Forelimb muscle (tissue), 1 donor: ENCODE measurements at places on chromosomes 5 and 9.

DNA sequence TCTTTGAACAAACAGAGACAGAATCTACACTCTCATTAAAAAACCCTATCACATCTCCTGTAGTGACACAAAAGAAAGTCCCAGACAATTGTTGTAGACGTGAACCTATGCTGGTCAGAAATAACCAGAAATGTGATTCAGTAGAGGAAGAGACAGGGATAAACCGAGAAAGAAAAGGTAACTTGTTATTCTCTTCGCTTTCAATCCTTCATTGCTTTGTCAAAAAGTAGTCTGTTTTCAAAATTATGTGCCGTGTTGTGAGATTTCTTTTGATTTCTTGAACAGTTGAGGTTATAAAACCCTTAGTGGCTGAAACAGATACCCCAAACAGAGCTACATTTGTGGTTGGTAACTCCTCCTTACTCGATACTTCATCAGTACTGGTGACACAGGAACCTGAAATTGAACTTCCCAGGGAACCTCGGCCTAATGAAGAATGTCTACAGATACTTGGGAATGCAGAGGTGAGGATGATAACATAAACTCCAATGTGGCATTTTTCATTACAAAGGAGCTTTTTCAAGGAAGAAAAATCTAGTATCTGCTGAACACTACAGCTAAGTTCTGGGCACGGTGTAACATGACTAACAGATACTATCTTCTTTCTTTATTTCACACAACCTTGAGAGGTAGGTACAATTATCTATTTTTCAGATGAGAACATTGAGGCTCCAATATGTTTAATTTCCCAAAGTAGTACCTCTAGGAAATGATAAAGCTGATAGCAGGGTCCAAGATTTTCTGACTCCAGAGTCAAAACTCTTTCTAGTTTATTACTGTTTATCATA, 14.3 kb downstream of the HMGCR start:
- no peak for DNase-seq

- DNase-seq, result no peak
Observed at GRCh38 chr5:148833122-148833521, 6.7 kb downstream of the ADRB2 start.

DNA sequence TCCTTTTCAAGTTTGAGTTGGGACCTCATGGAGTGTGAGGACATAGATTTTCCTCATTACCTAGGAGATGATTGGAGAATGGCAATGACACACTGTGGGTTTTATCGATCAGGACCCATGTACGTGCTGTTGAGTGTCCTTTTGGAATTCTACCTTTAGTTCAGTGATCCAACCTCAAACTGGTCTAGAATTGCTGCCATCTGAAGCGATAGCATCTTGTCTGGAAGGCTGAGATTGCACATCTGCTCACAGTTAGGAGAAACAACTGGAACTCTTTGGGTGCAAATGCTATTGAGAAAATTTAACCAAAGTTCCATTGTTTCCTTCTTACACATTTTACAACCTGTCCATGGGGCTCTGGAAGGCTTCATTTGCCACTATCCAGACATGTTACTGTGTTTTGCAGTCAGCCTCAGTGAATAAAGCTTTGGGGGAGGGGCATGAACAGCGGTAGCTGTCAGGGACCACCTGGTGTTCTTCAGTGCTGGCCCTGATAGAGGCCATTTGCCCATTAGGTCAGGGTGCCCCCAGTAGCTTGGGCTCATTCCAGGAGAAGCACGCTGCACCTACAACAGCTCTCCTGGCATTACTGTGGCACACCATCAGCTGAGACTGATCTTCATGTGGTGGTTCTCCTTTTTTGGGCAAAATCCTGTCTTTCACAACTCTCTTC, 123.1 kb downstream of the PDE8B start:
- DNase-seq, result no peak

DNA sequence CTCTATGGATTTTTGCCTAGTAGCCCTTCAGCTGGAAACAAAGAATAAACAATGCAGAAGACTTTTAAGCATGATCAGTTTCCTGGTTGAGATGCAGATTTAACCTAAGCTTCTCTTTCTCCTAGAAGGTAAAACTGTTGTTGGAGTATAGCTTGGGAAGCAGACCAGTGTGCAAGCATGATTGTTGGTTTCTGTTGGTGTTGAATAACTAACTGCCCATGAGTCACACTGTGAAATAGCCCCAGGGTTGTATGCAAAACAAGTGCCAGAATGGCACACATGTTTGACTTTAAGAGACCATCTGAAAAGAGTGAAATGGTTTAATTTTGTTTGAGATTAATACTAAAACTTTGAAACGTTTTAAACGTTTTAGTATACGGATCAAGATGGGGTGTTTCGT, 227.1 kb downstream of the ARHGEF28 start:
- no peak for DNase-seq

DNA sequence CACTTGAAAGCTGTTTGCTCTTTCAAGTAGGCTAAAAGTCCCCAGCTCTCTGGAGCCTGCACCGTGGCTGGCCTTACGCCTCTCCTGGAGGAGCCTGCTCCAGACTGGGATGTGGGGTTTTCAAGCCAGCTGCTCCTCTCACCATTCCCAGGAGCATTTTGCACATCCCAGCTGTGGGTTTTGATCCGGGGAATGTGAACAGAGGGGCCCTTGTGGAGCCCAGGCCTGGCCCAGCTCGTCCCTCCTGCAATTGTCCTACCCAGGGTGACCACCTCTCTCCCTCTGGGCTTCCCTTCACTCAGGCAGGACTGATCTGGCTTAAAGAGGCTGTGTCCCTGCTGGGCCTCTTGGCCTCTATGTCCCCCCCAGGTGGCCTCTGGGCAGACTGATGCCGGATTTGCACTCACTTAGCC, 32.5 kb upstream of the TIFAB start:
- DNase-seq, result no peak

DNA sequence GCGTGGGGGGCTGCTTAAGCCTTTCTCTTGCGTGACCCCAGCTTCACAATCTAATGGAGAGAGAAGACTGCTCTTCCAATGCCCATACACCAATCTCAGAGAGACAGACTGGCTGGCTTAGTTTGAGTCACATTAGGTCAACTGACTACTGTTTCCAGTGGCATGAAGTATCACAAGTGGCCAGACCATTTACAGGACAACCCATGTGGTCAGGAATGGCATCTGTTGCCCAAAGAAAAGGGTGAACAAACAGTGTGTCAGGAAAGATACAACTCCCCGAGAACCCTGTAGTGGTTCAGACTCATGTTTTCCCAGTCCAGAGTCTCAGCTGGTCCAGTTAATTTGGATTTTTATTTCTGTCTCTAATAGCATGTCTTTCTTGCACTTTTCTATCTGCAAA, 177.4 kb upstream of the IL12B start:
- no peak for DNase-seq

DNA sequence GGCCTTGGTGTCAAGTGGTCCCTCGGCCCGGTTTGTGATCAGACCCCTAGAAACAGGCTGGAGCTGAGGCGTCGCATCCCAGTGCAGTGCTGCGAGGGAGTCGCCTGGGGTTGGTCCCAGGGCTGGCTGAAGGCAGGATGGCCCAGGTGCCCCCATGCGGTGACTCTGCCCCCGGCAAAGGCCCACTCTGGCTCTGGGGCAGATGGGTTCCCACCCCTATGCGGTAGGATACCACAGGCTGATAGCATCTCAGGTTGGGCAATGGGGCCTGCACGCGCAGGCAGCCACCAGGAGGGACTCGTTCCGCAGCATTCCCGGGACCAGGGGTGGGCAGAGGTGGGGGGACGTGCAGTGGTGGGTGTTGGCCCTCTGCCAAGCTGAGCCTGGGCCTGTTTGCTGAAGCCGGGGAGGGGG, 86.0 kb downstream of the RXRA start:
- DNase-seq, result no peak

DNA sequence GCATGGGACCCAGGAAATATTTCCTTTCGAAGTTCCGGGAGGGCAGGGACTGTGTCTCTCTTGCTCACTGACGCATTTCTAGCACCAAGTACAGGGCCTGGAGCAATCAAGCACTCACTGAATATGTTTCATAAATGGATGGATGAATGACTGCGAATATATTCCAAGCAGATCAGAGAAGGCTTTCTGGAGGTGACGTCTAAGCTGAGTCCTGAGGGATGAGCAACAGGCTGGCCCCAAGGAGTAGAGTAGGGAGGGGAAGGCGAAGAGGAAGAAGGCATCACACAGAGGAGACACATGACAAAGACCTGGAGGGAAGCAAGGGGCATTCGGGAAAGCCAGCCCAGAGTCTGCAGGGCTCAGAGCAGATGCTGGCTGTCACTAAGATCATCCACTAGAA, 13.9 kb downstream of the ANXA6 start:
- DNase-seq, result no peak

DNA sequence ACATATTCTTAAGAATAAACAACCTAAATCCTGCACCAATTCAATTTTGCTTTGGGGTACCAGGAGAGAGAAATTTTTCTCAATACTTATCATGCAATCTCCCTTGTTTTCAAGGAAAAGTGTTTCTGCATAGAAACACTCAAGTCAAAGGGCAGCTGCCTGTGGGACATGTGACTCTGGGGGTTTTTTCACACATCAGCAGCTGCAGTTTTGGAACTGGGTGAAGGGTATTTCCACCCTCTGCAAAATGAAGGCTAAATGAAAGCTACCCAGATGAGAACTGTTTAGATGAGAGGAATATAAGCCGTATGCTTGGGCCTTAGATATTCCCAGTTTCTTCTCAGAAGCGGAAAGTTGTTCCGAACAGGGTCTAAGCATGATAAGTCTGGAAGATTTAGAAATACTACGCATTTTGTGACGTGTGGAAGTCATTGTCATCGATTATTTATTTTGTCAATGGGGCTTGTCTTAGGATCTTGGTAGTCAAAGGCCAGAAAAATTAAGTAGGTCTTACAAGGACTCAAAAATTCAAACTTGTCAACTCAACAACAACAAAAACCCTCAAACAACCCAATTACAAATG, 64.3 kb upstream of the BOD1 start:
- DNase-seq, result no peak

GRCh38 chr5:178106086-178106485, 7.2 kb upstream of the N4BP3 start:
- no peak for DNase-seq

DNA sequence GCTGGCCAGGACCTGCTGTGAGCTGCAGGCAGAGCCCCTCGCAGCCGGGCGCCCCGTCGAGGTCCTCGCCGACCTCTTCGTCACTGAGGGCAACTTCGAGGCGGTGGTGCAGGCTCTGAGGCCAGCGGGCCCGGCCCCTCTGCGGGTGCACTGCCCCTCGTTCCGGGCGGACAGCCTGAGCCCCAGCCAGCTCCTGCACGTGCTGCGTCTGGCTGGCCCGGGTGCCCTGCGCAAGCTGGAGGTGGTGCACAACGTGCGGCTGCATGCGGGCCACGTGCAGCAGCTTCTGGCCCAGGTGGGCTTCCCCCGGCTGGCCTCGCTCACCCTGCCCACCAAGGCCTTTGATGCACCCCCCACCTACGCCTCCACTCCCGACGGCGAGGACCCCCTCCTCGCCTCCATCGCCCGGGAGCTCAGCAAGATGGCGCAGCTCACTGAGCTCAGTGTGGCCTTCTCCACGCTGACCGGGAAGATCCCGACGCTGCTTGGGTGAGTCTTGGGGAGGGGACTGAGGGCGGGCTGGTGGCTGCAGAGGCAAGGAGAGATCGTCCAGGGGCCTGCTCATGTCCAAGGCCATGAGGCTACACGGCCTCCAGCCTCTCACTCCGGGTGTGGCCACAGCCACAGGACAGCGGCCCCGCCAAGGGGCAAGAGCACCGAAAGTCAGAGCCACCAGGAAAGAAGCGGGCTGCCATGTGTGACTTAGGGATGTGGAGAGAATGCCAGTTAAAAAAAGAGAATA, 825 bp downstream of the LRRC14B start:
- no peak for DNase-seq

DNA sequence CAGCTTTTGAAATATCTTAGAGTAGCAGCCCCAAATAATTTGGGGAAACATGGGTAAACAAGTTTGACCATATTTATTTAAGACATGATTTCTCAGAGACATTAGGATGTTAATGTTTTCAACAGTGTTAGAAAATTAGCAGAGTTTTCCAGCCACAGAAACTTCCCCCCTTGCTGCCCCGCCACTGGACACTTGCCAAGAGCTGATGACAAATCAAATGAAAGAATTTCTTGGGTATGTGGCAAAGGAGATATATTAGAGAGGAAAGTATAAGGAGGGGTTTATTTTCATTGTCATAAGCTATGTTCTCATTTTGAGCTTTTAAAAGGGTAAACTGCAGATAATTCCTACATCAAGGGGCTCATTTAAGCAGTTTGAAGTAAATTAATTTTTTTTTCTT, 15.9 kb downstream of the GABRA1 start:
- no peak for DNase-seq

DNA sequence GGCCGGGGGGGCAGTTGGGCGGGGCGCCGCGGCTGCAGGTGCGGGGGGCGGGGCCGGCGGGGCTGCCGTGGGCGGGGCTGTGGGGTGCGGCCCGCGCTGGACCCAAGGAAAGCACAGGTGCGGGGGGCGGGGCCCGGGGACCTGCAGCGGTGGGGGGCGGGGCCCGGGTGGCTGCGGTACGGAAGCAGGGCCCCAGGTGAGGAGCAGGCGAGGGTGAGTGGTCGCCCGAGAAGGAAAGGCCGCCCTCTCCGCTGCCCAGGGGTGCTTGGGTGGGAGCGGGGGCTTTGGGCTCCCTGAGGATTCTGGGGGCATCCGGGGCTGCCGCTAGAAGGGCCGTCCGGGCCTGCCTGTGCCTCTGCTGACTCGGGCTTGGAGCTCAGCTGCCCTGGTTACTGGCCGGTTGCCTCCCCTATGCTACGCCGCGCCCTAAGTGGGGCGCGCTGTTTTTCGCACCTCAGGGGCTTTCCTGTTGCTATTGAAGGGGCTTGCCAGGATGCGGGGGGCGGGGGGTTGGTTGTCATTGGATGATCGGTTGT, 767 bp downstream of the RALGPS1 start:
- DNase-seq, result no peak

- no peak for DNase-seq
Observed at GRCh38 chr5:146219243-146219642, 15.8 kb downstream of the RBM27 start.

DNA sequence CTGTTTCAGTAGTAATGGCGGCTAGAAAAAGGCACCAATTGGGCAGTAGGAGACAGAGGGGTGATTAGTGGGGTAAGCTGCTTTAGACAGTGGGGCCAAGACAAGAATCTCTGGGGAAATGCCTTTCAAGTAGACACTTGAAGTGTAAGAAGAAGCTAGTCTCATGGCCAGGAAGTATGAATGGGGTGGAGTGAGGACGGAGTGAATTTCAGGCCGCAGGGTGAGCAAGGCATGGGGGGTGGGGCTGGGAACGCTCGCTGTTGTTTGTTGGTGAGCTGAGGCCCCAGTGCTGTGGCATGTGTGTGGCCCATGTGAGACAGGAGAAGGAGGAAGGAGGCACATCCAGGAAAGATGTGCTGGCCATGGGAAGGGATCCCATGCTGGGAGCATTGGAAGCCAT, 149.2 kb upstream of the NFIL3 start:
- no peak for DNase-seq

GRCh38 chr9:30765318-30765717, 1619.1 kb upstream of the ACO1 start:
- no peak for DNase-seq

GRCh38 chr5:152358861-152359568, 46.1 kb downstream of the NMUR2 start:
- DNase-seq, result no peak
